ENCODE measurements at places on chromosomes 11 and 22.

- no peak for DNase-seq
These were observed 64.0 kb downstream of the SOX6 start for GRCh38 chr11:16292167-16292859.

DNA sequence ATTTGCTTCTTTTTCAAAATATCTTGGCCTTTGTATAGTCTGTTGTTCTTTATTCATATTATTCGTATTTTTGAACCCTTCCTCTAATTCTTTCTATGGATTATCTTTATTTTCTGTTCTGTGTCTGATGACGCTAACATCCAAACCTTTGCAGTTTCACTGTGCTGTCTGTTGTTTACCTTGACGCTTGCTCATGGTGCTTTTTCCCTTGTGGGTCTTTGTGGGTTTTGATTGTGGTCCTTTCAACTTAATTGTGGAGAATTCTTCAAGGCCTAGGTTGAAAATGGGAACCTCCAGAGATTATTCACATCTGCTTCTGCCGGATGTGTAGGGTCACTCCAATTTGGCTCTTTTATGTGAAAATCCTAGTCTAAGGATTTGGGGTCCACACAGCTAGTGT, 34.6 kb downstream of the PARVG start:
- no peak for DNase-seq

GRCh38 chr11:94835594-94835927, 67.4 kb downstream of the AMOTL1 start:
- DNase-seq, result no peak

DNA sequence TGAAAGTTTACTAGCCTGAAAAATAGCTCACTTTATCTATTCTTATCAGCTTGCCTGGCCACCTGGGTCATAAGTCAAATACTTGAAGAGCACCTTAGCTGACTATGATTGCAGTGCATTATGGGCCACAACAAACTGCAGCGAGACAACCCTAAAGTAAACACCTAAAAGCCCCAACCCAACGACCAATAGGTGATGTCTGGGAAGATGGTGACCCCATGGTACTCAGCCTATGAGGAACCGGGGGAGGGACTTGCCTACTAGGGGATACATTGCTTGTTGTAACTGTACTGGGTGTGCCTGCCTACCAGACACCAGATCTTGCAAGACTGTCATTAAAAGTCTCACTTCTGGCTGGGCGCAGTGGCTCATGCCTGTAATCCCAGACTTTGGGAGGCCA, 35.6 kb upstream of the APOBEC3A start:
- no peak for DNase-seq

DNA sequence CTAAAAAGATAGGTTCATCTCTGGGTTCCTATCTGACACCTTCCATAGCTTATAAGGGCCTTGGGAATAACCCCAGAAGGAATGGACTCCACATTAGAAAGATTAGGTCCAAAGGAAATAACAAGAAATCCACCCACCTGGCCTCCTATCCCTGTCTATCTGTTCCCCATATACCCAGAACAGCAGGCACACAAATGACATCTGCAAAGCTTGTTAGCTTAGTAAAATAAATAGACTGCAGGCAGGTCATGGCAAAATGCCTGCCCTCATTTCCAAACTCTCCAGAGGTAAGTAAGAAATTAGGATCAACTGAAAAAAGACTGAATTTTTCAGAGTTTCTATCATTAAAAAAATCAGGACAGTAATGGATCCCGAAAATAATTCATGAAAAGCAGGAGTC, 489.5 kb downstream of the DLG2 start:
- no peak for DNase-seq

GRCh38 chr22:49811020-49811791, 16.5 kb downstream of the BRD1 start:
- no peak for DNase-seq

- no peak for DNase-seq
These were observed 16.6 kb downstream of the TRIM29 start for GRCh38 chr11:120121336-120121735.

- no peak for DNase-seq
These were observed 234 bp downstream of the SESN3 start for GRCh38 chr11:95230810-95231126.

GRCh38 chr11:124763156-124763947, 1.3 kb upstream of the ESAM start:
- peak; percentile 84 for DNase-seq

GRCh38 chr22:46515208-46516111, 22.0 kb downstream of the CELSR1 start:
- no peak for DNase-seq

DNA sequence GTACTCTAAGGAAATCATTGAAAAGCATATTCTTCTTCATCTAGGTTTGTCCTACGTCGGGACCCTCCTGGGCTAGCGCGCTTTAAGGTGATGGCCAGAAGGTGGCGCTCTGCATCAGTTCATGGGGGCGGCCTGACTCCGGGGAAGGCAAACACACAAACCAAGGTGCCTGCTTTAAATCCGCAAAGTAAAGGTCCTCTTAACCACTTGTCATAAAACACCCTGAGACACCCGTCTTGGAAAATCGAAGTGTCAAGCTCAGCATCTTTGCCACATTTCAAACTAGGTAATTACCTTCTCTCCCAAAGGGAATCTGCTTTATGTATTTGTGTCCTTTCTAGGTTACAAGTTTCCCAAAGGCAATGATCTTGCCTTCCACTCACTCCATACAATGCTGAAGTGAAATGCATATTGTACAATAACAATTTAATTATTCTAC, 33.9 kb downstream of the LMO2 start:
- peak; percentile 60 for DNase-seq

- no peak for DNase-seq
These were observed 47.5 kb downstream of the PC start for GRCh38 chr11:66910669-66911068.

DNA sequence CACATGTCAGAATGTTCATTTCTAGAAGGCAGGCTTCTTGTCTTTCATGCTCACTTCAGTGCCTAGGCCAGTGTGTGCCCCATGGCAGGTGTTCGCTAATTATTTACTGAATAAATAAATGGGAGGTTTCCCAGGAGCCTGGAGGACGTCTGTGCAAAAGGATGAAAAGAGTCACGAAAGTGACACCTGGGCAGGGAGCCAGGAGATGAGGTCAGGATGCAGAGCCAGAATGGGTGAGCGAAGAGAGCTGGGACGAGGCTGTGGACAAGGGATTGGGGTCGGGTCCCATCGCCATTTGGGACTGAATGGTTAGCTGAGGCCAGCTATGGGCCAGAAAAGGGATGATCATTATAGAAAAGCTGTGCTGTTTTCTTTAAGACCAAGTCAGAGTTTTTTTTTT, 560.4 kb downstream of the TBC1D22A start:
- DNase-seq, result no peak

DNA sequence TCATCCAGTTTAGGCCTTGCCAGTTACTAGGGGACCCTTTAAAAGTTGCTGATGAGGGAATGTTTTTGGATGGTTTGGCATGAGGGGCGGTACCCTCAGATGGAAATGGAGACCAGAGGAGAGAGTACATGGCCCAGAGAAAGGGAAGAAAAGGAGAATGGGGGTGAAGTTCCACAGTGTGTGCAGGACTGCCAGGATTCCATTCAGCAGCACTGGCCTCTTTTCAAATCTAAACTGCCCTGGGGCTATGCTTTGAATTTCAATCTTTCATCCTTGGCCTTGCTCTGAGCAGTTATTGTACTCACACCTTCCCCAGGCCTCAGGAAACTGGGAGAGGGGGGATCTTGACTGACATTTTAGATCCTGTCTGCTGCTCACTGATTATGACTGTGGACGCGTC, 3.0 kb downstream of the SLC3A2 start:
- DNase-seq, result no peak

GRCh38 chr22:31329453-31330215, 16.5 kb downstream of the PATZ1 start:
- DNase-seq, result no peak

DNA sequence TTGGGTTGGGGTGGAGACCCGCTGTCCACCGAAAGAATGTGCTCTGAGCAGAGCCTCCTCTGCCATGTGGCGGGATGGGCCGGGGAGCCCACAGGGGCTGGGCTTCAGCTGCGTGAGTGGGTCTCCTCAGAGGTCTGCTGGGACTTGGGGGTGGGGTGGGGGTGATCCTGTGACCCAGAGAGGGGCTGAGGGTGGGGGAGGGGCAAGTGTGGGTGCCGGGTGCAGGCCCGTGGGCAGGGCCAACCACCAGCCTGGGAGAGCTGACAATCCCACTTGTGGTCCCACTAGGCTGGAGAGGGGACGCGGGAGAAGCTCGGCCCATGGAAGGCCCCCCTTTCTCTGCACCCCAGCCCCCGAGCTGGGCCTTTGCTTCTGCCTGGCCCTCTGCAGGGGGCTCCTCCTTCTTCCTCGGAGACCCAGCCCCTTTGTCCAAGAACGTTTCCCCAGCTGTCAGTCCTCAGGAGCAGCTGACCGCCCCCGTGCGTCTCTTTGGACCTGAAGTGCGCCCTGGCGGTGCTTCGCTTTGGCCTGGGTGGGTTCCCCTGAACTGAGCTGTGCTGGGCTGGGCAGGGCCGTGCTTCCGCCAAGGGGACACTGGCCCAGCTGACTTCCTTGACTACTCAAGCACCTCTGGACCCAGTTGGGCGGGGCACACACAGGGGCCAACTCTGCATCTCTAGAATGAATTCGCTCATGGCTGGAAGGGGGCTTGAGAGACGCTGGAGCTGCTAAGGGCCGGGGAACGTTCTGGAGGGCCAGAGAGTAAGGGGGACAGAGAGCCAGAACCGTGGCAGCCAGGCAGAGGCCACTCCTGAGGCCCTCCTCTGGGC, 30.2 kb downstream of the OSBPL5 start:
- no peak for DNase-seq

GRCh38 chr22:45280587-45280980, 4.2 kb upstream of the UPK3A start:
- DNase-seq, result no peak

DNA sequence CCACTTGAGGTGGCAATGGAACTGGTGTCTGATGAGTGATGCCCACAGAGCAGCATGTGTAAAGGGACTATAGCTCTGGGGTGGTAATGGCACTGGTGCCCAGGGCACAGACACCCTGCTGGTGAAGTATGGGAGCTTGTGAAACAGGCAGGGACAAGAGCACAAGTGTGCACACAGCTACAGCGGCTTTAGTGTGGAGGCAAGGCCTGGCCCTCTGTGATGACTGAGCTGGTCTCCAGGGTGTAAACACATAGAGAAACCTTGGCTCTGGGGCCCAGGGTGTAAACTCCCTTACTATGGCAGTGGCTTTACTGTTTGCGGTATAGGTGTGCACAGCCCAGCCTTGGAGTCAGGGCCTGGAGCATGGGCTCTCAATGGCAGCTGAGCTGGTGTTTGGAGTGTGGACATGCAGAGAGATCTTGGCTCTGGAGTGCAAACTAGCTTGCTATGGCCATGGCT, 46.3 kb downstream of the BIRC2 start:
- DNase-seq, result no peak

DNA sequence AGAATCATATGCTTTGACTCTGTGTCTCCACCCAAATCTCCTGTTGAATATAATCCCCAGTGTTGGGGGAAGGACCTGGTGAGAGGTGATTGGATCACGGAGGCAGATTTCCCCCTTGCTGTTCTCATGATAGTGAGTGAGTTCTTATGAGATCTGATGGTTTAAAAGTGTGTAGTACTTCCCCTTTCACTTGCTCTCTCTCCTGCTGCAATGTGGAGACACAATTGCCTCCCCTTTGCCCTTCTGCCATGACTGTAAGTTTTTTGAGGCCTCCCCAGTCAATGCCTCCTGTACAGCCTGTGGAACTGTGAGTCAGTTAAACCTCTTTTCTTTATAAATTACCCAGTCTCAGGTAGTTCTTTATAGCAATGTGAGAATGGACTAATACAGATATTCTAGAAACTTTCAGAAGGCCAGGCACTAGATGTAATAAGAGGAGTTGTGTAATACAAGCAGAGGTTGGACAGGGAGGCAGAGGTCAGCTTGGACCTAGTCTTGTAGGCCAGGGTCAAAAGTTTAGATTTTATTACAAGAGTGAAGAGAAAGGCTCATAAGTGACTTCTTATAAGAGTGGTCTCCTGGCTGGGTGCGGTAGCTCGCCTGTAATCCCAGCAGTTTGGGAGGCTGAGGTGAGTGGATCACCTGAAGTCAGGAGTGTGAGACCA, 9.3 kb upstream of the SERPING1 start:
- no peak for DNase-seq

- DNase-seq, result no peak
These were observed 3.1 kb upstream of the EXPH5 start for GRCh38 chr11:108596701-108597100.

DNA sequence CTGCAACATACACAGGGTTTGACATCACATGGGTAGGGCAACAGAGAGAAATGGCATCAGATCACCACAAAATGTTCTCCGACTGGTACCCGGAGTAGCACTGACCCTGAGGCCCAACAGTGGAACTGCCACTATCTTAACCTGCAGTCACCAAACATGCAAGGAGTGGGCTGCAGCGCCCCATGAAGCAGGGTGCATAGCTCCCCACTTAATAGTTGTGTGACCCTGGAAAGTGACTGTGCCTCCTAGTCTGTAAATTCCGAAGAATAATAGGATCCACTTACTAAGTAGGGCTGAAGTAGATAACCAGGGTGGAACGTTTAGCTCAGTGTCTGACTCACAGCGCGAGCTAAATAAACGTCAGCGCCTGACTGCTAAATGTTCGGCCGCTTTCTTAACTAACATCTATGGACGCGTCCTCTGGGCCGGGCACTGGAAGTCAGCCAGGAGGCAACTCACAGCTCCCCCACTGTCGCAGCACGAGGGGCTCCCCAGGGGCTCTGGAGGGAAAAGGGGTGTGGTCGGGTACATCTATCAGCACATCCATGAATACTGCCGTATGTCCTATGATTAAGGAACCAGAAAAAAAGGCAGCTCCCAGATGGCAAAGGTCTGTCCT, 777 bp downstream of the LTO1 start:
- DNase-seq, result peak; percentile 5

GRCh38 chr22:36493690-36494110, 12.3 kb upstream of the TXN2 start:
- DNase-seq, result no peak

DNA sequence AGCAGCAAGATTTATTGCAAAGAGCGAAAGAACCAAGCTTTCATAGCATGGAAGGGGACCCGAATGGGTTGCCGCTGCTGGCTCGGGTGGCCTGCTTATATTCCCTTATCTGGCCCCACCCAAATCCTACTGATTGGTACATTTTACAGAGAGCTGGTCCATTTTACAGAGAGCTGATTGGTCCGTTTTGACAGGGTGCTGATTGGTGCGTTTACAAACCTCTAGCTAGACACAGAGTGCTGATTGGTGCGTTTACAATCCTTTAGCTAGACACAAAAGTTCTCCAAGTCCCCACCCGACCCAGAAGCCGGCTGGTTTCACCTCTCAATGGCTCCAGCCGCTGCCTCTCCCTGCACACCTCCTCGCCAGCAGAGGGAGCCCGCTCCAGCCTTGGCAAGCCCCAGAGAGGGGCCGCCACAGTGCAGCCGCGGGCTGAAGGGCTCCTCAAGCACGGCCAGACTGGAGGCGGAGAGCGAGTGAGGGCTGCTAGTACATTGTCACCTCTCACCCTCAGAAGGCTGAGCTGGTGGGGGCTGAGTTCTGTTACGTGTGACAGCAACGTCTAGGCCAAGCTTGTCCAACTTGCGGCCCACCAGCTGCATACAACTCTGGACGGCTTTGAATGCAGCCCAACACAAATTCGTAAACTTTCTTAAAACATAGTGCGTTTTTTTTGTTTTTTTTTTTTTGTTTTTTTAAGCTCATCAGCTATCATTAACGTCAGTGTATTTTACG, 8.7 kb downstream of the PTH start:
- peak; percentile 70 for DNase-seq

- DNase-seq, result no peak
These were observed 68.2 kb downstream of the MSANTD4 start for GRCh38 chr11:105953886-105954285.
